ENCODE measurements at places on chromosomes 11 and 22.
A peak's percentile ranks its signal among the peaks of the same experiment; 100 is the strongest.

GRCh38 chr11:126268361-126268707 is 361 bp downstream of the SRPRA start:
- DNase-seq, result no peak

DNA sequence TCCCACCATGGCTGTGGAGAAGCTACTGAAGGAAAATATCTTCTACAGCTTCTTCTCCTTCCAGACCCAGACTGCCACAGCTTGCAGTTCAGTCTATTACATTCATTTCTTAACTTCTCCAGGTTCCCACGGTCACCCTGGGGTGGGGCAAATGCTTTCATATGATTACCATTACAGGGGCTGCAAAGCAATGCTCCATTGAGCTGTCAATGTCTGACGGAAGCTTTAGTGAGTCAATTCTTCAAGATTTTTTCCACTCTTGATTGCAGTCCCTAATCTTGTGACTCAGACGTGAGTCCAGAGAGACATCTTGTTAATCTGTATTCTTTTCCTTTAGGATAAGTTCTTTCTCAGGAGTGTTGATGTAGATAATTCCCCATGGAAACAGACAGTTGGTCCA is 233.4 kb upstream of the DDI1 start:
- no peak for DNase-seq

DNA sequence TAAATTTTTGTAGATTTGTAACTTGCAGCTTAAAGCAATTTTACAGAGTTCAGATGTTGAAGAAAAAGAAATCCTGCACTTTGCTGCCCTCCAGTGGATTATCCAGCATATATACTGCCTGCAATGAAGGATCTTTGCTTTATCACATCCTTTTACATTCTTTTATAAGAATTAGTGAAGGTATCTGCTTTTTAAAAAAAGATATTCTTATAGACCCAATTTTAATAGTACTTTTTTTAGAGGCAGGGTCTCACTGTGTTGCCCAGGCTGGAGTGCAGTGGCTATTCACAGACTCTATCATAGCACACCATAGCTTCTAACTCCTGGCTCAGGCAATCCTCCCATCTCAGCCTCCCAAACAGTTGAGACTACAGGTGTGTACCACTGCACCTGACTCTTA is 60.7 kb downstream of the TTC17 start:
- peak; percentile 60 for DNase-seq

GRCh38 chr11:131240421-131240820 is 130.0 kb upstream of the NTM start:
- no peak for DNase-seq

Data from T47D (cell line).